ENCODE measurements at places on chromosomes 7 and 10. TPM values are rescaled to one million over a fixed set of nuclear protein-coding genes. Genes with fewer than 3 reads are reported as not detected.

PIK3CG gene
- 3.3 TPM for total RNA-seq

GHRHR gene
- not detected for total RNA-seq

UNC5B gene
- total RNA-seq, result 3.9 TPM

IDI2 gene
- not detected for total RNA-seq

NUTM2E gene
- total RNA-seq, result 0.78 TPM

TRIL gene
- total RNA-seq, result 10.9 TPM

MSMB gene
- not detected for total RNA-seq
